ENCODE measurements at places on chromosomes 12 and 14.

DNA sequence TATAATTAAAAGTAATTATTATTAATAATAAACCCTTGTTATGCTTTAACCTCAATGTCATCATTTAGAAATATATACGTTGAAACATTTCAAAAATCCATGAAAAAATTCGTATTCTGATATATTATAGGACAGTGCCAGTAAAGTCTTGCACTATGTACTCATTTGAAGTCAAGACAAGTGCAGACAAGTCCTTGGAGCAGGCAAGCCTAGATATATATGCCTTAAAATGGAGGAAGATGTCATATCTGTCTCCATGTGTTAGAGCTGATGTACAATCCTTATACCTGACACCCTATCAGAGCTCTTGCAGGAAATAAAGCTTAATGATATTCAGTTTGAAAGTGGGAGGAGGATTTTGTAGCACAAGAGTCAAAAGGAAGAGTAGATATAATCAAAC lies 310.4 kb downstream of the KCNH5 start:
- DNase-seq: no peak

DNA sequence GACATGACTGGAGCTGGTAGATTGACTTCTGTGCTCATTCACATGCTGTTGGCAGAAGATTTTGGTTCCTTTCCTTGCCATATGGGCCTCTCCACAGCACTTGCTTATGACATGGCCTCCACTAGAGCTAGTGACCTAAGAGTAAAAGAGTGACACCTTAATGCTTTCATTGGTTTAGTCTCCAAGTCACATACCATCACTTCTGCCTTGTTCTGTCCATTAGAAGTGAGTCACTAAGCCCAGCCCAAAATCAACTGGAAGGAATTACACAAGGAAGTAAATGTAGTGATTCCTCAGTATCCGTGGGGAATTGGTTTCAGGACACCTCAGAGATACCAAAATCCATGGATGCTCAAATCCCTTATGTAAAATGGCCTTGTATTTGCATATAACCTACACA lies 81.3 kb downstream of the PPHLN1 start:
- no peak for DNase-seq

DNA sequence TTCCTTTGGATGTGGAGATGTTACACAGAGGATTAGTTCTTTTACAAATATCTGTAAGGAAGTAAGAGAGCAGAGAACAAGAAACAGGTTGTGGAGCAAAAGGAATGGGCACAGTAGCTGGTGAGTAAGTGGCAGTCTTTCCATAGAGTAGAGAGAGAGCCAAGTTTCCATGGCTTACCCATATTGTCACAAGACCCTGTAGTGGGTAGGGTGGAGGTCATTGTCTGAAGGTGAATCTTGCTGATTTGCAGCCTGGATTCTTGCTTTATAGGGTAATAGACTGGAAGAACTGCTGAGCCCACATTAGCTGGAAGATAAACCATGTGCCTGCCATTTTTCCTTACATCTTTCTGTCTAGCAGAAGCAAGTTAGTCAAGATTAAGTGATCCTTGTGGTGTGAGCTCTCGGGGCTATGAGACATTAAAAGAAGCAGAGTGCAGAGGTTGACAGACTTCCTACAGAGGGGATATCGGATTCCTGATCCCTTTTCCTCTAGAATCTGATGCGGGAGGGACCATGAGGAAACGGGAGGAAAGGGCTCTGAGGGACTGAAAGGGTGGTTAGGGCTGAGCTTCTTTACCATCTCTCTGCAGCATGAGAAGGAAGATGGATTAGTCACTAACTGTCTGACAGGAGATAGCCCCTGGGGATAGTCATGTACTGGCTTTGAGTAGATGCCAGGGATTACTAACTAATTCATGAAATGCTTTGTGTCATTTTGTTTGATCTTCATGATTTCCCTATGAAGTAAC lies 44.0 kb upstream of the LRTM2 start:
- peak; percentile 68 for DNase-seq

DNA sequence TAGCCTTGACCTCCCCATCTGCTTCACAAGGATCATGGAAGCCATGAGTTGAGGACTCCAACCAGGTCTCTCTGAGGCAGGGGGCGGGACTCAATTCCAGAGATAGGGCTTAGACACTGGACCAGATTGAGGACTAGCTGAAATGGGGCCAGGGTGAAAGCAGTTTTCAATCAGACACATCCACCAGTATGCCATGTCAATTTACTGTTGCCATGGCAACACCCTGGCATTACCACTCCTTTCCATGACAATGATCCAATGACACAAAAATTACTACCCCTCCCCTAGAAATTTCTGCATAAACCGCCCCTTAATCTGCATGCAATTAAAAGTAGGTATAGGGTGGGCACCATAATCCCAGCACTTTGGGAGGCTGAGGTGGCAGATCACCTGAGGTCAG lies 18.6 kb upstream of the DCAF5 start:
- DNase-seq: no peak

Data from NB4 (cell line).